Head of caudate nucleus (tissue), 42 donors: ENCODE measurements at places on chromosomes 2 and 18.

GRCh38 chr2:217845301-217845700, 157.5 kb downstream of the TNS1 start:
- DNase-seq = no peak

GRCh38 chr18:35739778-35740177, 158.2 kb downstream of the GALNT1 start:
- DNase-seq = no peak

DNA sequence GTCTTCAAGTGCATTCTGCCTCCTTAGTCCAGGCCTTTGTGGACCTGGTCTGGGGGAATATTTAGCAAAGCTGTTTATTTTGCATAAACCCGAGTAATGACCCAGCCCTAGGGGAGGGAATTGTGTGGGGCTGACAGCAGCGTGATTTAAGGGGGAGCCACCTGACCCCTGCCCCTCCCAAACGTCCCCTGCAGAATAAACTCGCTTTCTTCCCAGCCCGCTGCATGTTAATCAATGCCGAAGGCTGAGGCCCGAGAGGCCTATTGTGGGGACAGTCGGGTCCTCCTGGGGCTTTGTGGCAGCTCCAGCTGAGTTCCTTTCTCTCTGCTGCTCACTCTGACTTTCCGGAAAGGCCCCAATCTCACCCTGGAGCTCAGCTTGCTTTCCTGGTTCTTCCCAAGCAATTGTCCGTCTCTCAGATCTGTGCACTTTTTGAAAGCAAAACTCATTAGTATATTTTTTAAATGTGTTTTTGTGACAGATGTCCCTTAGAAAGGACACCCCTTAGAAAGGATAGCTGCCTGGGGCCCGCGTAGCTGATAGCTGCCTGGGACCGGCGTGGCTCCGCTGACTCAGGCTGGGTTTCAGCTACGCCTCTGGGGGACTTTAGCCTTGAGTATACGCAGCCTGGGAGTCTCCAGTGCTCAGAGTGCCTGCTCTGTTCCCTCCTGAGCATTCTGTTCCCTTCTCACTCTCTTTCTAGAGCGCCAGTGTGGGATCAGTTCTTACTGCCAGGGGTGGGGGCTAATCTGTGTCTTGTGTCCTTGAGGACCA, 158.3 kb downstream of the GLI2 start:
- DNase-seq = no peak

GRCh38 chr2:67649331-67650261, 252.5 kb downstream of the ETAA1 start:
- no peak for DNase-seq

DNA sequence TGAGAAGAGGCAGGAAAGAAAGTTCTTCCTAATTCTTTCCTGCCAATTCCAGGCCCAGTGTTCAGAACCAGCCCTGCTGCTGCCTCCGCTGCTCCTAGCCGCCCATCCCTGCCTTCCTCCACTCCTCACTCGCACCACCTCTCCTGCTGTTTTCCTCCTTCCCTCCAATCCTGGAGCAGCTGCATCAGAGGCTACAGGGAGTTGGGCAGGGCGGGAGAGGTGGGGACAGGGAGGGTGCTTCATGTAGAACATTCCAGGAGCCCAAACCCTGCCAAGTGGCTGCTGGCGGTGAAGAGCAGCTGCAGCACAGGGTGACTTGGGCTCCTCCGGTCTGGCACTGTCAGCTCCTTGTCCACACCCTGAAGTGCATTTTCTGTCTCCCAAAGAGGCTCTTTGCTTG, 176.3 kb downstream of the TNS1 start:
- DNase-seq = no peak

DNA sequence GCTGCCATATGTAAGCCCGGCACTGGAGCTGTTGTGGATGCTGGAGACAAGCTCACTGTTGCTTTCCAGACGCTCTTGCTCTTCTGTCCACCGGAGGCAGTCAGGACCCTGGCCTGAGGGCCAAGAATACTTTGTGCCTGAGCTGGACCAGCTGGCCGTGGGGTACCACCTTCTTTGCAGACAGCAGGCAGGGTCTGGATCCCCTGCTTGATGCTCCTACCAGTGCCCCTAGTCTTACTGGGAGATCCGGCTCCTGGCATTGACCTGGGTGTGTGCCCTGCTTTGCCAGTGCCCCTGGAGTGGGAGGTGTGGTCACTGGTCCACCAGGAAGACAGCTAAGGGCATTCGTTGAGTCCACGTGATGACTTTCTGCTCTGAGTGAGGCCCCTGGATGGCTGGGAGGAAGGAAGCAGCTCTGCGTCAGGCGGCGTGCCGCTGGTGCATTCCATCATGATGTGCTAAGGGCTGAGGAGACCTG, 59.3 kb downstream of the LRRFIP1 start:
- DNase-seq = no peak

DNA sequence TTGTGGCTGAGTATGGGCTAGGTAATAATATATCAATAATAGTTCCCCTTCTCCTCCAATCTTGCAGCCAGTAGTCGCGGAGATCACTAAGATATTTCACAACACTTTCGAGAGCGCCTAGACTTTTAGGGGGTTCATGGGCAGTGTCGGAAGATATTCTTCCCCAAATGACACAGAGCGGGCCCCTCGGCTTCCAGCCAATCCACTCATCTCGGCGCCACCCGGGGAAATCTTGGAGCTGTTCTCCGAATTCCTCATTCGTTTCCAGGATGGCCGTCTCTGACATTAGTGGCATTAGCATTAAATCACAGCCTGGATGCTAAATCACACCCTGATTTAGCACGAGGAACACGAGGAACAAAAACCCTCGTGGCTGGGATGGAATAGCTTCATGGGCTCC, 437.7 kb downstream of the ZNF516 start:
- DNase-seq = no peak

DNA sequence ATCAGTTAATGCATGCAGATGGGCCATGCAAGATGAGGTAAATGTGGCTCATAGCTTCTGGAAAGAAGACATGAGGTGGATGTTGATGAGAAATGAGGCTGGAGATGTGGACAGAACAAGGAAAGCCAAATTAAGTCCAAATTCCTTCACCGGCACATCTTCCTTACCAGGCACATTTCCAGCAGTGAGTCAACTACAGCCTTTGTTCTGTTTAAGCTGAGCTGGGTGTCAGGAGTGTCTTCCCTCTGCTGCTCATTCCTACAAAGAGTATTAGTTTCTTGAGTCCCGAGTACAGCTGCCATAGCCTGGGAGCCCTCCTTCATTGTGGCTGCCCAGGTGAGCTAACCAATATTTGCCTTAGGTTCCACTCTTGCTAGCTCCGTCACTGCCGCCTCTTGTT, 945.0 kb downstream of the SLC4A3 start:
- no peak for DNase-seq

GRCh38 chr2:151872463-151872862, 44.2 kb upstream of the ARL5A start:
- no peak for DNase-seq

DNA sequence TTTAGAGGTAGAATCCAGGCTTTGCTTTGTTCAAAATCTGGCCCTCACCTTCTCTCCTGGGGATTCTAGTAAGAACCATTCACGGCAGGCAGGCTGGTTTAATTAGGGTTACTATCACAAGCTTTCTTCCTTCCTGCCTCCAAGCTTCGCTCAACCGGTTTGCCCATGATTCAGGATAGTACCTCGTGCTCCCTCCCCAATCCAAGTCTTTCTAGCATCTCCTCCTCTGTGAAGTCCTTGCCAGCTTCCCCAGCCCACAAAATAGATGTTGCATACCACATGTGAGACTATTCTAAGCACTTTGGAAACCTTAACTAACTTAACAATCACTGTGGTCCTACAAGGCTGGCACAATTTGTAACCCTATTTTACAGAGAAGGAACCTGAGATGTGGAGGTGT, 135.1 kb downstream of the SOCS6 start:
- no peak for DNase-seq

GRCh38 chr2:36569267-36569856, 28.6 kb downstream of the FEZ2 start:
- no peak for DNase-seq

DNA sequence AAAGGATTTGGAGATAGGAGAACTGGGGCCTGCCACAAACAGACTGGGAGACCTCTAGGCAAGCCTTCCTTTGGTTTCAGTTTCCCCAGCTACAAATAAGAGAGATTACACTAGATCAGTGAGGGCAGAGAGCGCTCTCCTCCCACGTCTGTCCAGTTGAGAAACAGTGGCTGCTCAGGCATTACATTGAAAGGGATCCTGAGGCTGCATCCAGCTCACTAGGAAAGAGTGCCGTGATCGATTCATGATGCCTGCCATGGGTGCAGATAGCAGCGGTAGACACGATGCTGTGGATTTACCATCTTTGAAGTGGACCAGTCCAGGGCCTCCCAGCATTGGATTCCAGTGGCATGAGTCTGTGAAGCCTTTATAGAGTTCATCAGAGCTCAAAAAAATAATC, 62.6 kb downstream of the EN1 start:
- DNase-seq = no peak

GRCh38 chr2:40690036-40690435, 238.1 kb upstream of the SLC8A1 start:
- no peak for DNase-seq

DNA sequence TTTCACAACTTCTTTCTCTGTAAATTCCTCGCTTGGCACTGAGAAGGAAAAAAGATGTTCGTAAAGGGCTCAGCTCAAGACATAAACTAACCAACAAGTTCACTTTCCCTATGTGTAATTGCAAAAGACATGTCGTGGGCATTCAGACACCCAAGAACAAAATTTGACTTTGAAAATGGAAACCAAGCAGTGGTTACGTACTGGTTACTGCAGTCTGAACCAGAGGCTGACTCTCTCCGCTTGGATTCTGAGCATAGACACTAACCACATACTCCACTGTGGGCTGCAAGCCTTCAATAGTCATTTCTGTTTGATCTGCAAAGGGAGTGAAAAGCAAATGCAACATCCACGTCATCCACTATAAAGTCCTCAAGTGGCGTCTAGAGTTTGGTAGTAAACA, 53.9 kb downstream of the FN1 start:
- no peak for DNase-seq

GRCh38 chr18:78268226-78268988, 711.2 kb upstream of the SALL3 start:
- DNase-seq = no peak

- no peak for DNase-seq
Observed at GRCh38 chr2:8058652-8059051, 623.2 kb upstream of the ID2 start.

DNA sequence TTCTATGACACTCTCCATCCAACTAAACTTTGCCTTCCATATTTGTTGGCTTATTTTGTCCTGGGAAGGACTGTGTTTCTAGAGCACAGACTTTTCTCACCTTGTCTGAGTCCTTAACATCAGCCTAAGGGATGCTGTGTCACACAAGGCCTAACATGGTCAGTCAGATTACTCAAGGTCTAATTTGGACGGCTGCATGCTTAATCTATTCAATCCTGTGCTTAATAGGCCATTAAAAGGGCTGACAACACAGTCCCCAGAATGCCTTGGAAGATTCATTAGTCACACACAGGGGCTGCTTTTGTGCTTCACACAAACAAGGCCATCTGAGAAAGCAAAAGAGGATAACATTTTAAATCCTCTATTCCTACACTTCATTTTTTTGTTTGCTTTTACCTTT, 84.0 kb downstream of the DYNAP start:
- DNase-seq = no peak

DNA sequence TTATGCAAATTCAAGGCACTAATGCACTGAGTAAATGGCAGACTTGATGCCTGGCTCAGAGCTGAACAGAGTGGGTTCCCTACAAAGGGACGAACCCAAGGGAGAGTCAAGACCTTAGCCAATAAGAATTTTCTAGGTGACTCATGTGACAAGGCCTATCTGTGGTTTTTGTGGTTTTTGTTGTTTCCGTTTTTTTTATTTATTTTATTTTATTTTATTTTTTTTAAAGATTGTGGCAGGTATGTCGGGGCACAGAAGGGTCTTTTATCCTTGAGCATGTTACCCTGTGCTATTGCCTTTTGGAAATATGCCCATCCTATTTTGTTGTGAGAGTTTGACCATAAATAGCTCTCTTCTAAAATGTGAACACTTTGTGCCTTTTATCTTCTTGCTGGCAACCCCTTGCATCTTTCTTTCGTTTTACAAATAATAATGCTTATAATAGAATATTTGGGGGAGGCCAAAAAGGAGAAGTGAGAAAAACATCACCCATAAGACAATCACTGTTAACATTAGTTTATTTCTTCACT, 113.4 kb upstream of the AQP4 start:
- no peak for DNase-seq

DNA sequence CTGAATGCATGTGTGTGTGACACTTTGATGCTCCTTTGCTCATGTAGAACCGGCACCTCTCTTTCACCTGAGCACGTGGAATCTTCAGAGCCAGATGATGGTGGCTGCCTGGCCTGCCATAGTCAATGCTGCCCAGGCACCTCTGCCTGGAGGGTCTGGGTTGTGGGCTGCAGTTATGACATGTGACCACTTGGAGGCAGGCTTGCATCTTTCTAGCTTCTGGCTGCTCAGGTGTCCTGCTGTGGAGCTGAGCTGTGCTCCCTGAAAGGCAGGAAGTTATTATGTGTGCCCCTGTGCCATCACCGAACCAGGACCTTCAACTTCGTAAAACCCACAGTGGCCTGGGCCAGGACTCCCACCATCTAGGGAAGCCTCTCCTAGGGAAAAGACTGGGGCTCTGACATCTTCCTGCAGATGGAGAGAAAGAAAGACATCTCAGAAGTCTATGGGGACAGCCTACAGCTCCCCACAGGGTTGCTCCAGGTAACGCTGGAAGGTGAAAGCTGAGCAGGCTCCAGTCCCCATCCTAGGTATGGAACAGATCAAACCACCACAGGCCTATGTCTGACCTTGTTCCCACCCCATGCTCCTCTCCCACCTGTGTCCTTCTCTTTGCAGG, 30.2 kb downstream of the PSD4 start:
- DNase-seq = peak; percentile 79

GRCh38 chr18:48294899-48295585, 114.1 kb downstream of the ZBTB7C start:
- no peak for DNase-seq

DNA sequence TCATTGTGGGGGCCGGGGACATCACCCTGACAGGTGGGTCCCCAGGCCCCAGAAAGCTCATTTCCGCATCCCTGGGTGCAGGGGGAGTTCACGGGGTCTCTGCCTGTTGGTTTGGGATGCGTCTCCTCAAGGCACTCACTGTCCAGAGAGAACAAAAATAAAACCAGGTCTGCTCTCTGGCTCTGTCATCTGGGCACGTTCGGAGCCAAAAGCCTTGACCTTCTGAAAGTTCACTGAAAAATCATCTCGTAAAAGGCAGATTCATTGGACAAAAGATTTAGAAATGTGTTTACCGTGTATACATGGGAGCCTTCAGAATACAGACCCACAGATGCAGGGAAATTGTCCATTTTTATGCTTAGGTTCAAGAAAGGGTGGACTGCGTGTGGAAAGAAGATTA, 26.6 kb downstream of the MLPH start:
- no peak for DNase-seq

DNA sequence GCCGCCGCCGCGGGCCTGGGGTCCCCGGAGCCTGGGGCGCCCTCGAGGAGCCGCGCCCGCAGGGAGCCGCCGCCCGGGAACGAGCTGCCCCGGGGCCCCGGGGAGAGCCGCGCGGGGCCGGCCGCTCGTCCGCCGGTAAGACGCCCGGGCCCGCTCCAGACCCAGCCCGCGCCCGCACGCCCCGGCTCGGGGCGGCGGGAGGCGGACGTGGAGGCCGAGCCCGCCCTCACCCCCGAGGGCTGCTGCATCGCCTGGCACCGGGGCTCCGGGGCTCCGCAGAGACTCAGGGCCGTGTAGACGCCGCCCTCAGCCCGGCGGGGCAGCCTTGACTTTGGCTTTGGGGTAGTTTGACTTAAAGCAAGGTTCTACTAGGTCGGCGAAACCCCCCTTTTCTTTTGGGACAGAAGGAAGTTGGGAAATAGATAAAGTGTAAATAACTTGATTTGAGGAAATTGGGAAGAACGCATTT, 335 bp downstream of the ERFE start:
- DNase-seq = no peak

GRCh38 chr2:33522576-33522975, 46.1 kb downstream of the RASGRP3 start:
- no peak for DNase-seq
